ENCODE measurements at places on chromosomes 7 and 10.

GRCh38 chr10:104127411-104127810, 5.4 kb downstream of the SFR1 start:
- peak; percentile 54 for DNase-seq

- no peak for DNase-seq
These were observed 6.5 kb upstream of the TSPAN13 start for GRCh38 chr7:16747102-16747501.

DNA sequence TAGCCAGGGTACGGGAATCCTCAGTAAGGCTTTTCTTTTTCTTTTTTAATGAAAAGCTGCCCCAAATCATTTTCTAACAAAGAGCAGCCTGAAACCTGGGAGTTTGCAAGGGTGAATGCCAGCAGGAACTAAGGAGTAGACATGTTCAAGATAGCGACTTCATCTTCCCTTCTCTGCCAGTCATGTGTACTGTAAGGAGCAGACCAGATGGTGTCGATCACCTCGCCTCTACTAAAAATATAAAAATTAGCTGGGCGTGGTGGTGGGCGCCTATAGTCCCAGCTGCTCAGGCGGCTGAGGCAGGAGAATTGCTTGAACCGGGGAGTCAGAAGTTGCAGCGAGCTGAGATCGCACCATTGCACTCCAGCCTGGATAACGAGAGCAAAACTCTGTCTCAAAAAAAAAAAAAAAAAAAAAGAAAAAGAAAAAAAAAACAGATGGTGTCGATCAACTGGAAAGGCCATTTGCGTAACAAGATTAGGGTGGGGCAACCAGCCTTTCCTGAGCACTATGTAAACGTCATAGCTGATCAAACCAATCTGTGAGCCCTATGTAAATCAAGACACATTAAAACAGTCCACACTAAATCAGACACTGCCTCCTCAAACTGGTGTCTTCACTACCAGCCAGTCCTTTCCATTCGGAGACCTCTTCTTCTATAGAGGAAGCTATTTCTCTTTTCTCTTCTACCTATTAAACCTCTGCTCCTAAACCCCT, 33.8 kb downstream of the NOLC1 start:
- no peak for DNase-seq

DNA sequence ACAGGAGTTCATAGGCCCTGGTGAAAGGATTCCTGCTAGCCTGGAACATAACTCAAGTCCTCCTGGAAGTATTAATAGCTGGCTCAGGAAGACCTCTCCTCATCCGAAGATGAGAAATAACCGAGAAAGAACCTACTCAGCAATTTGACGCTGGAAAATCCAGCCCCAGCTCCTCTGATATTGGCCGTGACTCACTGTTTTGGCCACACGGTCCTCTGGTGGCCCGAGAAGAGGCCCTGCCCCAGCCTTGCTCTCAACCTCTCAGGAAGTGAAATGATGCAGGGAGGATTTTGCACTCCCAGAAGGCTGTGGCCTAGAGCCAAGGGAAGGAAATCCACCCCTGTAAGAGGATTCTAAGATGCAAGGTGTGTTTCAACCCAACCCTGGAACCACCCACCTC, 121.6 kb downstream of the MTPAP start:
- no peak for DNase-seq

DNA sequence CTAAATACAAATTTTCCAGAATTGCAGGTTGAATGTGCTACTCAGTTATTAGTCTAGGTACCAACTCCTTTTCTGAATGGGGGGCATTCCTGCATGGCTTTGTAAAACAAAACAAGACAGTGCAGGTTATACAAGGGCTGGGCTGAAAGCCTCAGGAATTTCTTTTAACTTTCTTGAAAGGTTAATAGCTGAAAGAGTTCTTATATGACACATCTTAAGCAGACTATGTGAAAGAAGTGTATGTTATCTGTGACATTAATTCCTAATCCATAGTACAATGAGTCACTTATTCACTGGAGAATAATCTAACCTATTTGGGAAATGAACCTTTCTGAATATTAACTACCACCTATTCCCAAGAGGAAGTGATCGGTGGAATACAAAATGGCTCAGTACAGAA, 115.6 kb upstream of the FAM133B start:
- no peak for DNase-seq

DNA sequence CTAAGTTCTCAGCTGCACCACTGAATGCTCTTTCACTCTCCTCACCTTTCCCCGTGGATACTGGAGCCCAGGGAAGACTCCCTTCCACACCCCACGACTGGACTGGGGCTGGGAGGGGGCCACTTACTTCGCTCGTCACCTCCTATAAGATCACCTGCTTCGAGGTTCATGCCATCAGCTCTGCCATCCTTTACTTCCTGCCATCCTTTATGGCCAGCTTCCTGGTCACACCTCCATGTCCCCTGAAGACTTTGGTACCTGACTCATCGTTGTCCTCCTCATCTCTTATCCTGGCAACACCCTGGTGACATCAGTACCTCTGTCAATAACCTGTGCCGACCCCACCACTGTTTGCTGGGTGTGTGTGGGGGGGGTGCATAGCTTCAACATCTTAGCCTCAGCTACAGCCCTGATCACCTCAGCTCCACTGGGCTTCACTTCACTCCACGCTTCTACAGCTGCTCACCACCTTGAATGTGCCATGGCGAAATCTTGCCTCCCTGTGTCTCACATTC, 8.7 kb upstream of the VDAC2 start:
- no peak for DNase-seq

Measured in H1 (cell line).